Jurkat, Clone E6-1 (cell line): ENCODE measurements at places on chromosomes 7 and 10.

GRCh38 chr7:34445653-34446052, 212.4 kb upstream of the NPSR1 start:
- no peak for DNase-seq

- no peak for DNase-seq
These were observed 95.3 kb upstream of the CARD11 start for GRCh38 chr7:3138997-3139396.

GRCh38 chr7:38545977-38546376, 85.2 kb downstream of the AMPH start:
- DNase-seq, result no peak

- no peak for DNase-seq
These were observed 604 bp downstream of the SCART1 start for GRCh38 chr10:133454204-133454893.

GRCh38 chr10:86255405-86256251, 111.0 kb downstream of the GRID1 start:
- DNase-seq, result no peak
